CD4-positive, alpha-beta T cell (primary cell): ENCODE measurements at places on chromosomes 4 and X. TPM values are rescaled to one million over a fixed set of nuclear protein-coding genes. Genes with fewer than 3 reads are reported as not detected.
A peak's percentile ranks its signal among the peaks of the same experiment; 100 is the strongest.

- DNase-seq = no peak
These were observed 23.8 kb downstream of the VSIG4 start for GRCh38 chrX:66015900-66016689.

DNA sequence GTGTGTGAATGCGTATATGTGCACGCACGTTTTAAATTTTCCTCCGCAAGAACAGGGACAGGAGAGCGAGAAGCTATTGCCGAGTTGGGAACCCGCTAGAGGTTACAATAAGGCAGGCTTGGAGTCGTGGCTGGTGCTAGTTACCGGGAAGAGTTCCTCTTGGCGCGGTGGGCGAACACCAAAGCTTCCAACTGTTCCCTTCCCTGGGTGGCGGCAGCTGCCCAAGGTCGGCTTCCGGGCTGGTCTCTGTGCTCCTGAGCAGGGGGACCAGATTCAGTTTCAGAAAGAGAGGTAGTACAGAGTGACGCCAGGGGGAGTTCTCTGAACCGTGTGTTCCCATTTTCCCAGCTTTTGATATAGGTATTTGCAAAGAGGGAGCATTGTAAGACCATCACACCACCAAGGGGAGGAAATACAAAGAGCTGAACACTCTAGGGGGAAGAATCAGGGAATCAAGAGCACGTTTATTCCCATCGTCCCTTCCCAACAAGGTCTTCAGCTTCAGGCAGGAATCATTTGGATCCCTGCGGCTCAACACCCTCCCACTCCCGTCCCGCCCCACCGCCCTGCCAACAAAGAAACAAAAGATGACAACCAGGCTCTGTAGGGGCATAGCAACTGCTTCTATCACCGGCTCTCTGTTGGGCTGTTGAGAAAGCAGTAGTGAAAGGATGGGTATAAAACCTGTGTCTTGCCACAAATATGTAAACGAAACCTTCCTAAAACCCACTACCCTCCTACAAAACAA, 113.6 kb upstream of the TEX13C start:
- no peak for DNase-seq

- no peak for DNase-seq
These were observed 6.4 kb upstream of the RBMX2 start for GRCh38 chrX:130395341-130395740.

- DNase-seq = no peak
These were observed 871.3 kb downstream of the RAB28 start for GRCh38 chr4:12612876-12613275.

- DNase-seq = no peak
These were observed 88.6 kb downstream of the TSPAN7 start for GRCh38 chrX:38649674-38650647.

DNA sequence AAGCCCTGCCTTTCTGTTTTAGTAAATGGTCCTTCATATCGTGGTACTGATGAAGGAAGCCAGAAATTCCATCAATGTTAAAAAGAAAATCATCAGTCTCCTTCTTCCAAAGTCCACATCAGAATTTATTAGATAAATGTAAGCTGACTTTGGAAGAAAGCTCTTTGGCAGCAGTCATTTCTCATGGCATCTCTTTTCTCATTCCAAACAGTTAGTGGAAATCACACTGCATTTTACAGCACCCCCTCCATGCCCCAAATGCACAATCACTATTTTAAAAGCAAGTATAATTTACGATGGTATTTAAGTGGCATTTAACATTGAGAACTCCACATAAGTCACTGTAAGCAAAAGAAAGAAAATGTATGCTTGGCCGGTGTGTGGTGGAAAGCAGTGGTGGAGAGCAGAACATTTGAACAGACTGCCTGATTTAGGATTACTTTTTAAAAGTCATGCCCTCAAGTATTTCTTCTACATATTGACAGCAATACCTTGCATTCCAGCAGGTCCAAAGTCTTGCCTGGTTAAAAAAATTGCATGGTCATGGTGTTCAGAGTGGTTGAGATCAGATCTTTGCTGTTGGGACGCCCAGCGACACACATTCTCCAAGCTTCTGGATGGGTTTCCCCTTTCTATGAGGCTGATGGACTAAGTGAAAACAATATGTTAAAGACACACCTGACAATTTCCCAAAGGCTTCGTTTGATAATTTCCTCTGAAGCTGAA, 248.6 kb downstream of the ADAMTS3 start:
- DNase-seq = no peak

DNA sequence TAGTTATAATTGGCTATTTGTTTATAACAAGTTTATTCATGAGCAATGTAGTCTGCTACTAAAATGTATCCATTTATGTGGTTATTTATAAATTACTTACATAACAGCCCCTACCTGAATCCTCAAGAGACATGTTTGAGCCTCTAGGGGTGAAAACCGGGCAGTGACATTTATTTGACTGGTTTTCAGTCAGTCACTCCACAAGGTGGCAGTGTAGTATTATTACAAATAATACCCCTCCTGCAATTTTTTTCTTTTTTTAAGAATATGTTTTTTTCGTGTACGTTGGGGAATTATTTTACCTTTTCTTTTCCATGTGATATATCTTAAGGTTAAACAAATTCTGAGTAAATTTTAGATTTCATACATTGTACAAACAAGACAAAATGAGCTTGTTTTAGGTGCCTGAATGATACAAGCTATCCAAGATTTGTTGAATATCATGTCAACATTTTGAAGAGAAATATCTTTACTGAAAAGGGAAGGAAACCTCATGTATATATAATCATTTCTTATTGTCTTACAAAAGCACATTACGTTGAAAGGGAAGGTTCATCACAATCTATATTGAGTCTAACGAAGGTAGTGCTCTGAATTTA, 598.7 kb upstream of the TECRL start:
- DNase-seq = no peak

- no peak for DNase-seq
These were observed 170.9 kb upstream of the CASK start for GRCh38 chrX:42094218-42094617.

DNA sequence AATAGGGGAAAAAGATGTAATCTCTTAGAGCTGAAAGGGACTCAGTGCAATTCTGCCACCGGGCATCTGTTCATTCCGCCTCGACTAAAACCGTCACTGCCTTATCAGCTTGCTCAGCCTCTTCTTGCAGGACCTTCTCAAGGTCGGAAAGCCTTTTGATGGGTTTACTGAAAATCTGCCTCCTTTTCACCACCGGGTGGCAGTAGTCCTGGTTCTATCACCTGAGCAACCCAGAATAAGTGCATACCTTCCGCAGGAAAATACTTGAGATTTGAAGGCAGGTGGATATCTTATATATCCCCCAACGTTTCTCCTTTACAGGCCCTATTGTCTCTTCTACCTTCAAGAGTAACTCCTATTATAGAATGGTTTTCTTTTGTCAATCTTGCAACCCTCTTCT, 103.4 kb upstream of the PAK3 start:
- peak; percentile 2 for DNase-seq

DNA sequence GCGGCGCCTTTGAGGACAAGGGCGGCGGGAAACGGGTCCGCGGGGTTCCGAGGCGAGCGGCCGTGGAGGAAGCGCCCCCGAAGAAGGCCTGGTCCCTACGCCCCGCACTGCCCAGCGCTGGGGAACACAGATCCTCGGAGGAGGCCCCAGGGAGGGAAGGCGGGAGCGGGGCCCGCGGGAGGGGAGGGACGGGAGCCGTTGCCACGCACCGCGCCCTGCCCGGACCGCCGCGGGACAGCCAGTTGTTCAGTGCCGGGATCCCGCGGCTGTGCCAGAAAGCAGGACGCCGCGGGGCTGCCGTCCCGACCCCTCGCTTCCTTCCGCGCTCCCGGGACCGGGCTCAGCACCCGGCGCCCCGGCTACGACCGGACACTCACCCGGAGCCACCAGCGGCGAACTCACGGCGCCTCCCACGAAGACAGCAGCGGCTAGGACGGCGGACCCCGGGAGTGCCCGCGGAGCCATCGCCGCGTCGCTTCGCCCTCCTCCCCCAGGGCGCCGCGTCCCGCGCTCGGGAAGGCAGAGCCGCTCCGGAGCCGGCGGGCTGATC, 278 bp downstream of the RELL1 start:
- DNase-seq = no peak

DNA sequence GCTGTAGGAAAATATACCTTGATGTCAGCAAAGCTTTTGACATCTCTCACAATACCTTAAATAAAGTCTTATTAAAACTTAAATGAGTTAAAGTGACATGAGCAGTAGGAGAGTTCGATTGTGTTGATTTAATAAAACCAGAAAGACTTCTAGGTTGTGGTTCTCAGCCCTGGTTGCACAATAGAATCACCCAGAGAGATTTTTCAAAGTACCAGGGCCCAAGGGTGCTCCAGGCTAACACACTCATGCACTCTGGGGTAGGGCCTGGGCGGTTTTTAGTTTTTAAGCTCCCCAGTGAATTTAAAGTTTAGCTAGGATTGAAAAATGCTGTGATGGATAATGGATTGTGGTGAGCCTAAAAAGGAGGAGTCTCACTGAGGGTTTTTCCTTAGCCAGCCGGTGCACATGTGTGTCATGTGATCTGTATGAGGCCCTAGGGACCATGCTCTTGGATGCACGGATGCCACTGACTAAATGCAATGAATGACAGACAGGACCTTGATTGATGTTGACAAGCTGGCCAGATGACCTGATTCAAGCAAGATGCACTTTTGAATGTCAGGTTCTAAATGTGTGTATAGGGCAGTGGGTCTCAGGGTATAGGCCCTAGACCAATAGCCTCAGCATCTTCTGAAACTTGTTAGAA, 185.0 kb downstream of the PTTG2 start:
- DNase-seq = no peak

- DNase-seq = no peak
These were observed 229.6 kb downstream of the OPHN1 start for GRCh38 chrX:68203646-68204045.

- DNase-seq = no peak
These were observed 27.8 kb downstream of the TBC1D1 start for GRCh38 chr4:37918653-37919052.

DNA sequence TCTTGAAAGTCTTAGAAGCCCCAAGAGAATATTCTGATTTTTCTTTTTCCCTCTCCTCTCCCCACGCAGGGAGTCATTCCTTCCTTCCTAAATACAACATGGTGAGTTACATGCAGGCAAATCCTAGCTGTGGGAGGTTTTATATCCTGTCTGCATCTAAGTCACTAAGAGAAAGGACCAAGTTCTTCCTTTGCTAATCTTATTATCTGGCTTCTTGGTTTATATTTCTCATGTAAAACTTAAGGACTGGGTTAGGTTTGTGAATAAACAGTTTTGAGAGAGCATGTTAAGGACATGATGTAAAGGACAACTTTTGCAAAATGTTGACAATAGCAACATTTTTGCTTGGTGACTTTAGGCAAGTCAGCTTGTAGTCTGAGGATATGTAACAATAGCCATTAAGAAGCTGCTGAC, 5.1 kb upstream of the CXCL9 start:
- no peak for DNase-seq

DNA sequence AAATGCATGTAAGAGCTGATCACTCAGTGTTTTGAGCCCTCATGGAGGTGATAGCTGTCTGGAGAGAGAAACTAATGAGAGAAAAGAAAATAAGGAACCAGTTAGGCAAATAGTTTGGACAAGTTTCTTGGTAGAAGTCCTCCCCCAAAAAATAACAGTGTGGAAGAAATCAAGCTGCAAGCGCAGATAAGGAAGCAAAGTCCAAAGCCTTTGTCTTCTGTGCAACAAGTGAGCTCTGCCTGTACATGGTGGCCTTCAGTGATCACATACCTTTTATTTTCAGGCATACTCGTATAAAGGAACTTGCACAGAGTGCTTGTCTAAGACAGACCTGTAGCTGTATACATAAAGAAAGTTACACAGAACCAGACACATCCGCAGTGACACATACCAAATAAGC, 2.5 kb upstream of the UGT2A3 start:
- no peak for DNase-seq

CHST7 gene
- total RNA-seq = 4.0 TPM

MUC7 gene
- total RNA-seq = not detected

GAB3 gene
- 3.4 TPM for total RNA-seq

RS1 gene
- total RNA-seq = not detected

NSD2 gene
- 42.4 TPM for total RNA-seq

LEF1 gene
- total RNA-seq = 409 TPM

GUCY1A1 gene
- total RNA-seq = not detected

RFC1 gene
- total RNA-seq = 97.0 TPM
